ENCODE measurements at places on chromosomes 16 and 17.

DNA sequence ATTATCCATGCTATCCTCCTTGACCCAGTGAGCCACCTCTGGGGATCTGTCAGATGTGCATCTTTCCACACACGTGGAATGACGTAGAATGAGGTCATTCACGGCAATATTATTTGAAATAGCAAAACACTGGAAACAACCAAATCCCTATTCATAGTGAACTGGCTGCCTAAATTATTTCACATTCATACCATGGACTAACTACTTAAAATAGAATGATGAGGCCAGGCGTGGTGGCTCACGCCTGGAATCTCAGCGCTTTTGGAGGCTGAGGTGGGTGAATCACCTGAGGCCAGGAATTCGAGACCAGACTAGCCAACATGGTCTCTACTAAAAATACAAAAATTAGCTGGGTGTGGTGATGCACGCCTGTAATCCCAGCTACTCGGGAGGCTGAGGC, 75.5 kb downstream of the RAP1GAP2 start:
- DNase-seq: no peak

GRCh38 chr17:35345445-35345925, 27.9 kb downstream of the SLFN11 start:
- DNase-seq: no peak

DNA sequence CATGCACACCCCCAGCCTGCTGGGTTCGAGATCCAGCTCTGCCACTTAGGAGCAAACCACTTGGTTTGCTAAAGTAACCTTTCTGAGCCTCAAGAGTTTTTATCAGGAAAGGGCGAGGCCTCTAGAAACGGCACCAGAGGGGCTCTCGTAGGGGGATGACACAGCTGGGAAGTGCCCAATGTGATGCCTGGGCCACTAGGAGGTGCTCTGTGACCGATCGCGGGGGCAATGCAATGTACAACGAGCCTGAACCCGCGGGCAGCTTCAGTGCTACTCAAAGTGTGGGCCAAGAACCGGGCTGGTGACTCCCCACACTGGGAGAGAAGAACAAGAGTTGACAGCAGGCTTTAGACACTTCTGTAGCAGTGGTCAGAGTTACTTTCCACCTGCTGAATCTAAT, 9.4 kb downstream of the C16orf89 start:
- peak; percentile 68 for DNase-seq

GRCh38 chr17:66353937-66354401, 51.6 kb downstream of the PRKCA start:
- DNase-seq: no peak

DNA sequence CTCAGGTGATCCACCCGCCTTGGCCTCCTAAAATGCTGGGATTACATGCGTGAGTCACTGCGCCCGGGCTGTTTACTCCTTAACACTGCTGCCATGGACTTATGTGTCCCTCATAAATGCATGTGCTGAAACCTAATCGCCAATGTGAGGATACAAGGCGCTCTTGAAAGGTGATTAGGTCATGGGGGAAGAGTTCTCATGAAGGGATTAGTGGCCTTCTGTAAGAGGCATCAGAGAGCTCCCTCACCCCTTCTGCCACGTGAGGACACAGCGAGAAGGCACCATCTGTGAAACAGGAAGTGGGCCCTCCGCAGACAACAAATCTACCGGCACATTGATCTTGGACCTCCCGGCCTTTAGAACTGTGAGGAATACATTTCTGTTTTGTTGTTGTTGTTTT, 19.1 kb downstream of the ITPRIPL2 start:
- DNase-seq: no peak

- DNase-seq: no peak
Measured at GRCh38 chr17:71302721-71303549, 817.9 kb upstream of the SOX9 start.

DNA sequence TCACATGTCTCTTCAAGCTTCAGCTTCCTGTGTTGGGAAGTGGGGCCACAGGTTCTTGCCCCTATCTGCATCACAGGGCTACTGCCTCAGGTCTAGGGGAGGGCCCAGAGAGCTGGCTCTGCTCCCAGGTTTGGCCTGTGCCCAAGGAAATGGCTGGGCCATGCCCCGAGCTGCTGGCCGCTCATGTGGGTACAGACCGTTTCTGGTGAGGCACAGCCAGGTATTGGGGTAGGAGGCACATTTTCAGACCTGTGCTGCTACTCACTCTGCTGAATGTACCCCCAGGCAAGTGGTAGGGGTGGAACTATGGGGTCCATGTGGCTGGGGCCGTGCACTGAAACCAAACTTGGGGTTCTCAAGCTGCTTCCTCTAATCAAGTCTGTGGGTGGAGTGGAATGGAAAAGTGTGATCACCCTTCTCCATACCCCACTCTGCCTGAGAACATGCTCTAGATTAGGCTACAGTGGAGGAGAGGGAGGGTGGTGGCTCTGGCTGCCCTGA, 4.6 kb downstream of the GAS2L2 start:
- DNase-seq: no peak

GRCh38 chr16:77531752-77532151, 96.9 kb upstream of the ADAMTS18 start:
- DNase-seq: no peak

GRCh38 chr17:50605429-50605828, 29.3 kb upstream of the ABCC3 start:
- no peak for DNase-seq

DNA sequence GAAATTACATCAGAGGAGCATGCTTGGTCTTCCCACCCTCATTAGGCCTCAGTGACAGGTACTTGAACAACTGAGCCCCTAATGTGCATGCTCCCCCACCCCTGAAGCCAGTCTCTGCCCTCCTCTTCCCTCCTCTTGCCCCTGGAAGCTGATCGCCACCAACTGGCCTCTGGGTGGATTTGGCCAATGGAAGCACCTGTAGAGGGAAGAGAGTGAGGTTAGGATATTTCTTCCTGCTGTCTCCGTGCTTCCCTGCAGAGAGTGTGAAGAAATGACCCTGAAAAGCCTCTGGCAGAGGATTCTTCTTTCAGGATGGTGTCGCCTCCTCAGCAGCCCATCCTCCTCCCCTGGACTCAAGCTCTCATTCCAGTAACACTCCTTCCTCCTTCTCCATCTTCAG, 5.9 kb upstream of the CBLN1 start:
- DNase-seq: no peak

DNA sequence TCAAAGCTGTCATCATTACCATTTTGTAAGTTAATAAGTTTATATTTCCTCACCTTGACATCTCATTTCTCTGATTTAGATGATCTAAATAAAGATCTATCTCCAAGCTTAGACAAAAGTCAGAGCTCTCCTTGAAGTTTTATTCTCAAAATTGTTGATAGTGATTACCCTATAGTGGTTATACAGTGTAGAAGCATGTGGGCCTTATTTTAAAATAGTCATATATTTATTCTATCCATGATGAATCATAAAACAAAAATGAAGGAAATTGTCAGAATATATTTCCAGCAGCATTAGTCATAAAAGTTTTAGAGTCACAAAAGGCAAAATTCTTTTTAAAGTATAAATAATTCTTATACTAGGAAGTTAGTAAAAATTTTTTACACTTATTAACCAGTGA, 49.0 kb downstream of the RHOT1 start:
- peak; percentile 29 for DNase-seq

DNA sequence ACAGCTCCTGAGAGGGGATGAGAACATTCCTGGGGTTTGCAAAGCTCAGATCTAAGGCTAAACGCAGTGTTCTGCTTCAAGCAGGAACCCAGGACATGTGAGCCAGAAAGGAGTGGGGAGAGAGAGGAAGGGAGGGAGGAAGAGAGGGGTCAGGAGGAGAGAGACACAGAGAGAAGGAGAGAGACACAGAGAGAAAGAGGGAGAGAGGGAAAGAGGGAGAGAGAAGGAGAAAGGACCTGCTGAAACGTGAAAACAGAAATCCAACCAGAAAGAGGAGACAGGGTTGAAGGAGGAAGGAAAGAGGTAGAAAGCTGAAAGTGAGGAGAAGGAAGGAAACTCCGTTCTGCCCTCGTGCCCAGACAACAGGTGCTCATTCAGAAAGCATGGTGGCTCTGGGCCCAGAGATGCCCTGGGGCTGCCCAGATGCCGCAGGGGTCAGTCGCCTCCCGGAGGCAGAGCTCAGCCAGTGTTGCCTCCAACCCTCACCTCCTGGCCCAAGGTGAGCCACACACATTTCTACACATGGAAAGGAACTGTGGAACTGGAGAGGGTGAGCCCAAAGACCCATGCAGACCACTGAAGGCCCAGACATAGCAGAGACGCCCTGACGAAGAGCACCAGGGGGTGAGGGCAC, 49.0 kb upstream of the ENPP7 start:
- no peak for DNase-seq

DNA sequence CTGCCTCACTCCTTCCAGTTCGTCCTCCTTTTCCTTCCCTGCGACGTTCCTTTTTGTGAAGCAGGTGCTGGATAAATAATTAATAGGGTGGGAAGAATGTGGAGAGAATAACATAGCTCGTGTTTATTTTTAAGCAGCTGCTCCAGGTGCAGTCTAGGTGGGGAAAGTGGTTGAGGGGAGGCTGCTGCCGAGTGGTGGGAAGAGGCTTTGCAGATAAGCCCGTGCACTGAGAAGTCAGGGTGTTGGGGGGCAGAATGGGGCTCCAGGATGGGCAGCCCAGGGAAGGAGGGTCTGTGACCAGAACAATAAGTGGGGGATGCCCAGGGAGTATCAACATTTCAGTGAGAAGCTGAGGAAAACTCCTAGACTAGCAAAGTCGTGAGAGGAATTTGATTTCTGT, 300.5 kb downstream of the CPPED1 start:
- no peak for DNase-seq

DNA sequence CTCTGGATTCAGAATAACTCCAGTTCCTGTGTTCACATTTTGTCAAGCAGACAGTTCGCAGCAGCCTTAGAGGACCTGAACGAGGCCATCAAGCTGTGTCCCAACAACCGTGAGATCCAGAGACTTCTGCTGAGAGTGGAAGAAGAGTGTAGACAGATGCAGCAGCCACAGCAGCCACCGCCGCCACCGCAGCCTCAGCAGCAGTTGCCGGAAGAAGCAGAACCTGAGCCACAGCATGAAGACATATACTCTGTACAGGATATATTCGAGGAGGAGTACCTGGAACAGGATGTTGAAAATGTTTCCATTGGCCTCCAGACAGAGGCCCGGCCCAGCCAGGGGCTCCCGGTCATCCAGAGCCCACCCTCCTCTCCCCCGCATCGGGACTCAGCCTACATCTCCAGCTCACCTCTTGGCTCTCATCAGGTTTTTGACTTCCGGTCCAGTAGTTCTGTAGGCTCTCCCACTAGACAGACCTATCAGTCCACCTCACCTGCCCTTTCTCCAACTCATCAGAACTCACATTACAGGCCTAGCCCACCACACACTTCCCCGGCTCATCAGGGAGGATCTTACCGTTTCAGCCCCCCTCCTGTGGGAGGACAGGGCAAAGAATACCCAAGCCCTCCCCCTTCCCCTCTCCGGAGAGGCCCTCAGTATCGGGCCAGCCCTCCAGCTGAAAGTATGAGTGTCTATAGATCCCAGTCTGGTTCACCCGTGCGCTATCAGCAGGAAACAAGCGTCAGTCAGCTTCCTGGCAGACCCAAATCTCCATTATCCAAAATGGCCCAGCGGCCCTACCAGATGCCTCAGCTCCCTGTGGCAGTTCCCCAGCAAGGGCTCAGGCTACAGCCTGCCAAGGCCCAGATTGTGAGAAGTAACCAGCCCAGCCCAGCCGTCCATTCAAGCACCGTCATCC, 25.9 kb downstream of the CYB561 start:
- DNase-seq: no peak

GRCh38 chr17:53607475-53607874, 215.3 kb upstream of the KIF2B start:
- no peak for DNase-seq

DNA sequence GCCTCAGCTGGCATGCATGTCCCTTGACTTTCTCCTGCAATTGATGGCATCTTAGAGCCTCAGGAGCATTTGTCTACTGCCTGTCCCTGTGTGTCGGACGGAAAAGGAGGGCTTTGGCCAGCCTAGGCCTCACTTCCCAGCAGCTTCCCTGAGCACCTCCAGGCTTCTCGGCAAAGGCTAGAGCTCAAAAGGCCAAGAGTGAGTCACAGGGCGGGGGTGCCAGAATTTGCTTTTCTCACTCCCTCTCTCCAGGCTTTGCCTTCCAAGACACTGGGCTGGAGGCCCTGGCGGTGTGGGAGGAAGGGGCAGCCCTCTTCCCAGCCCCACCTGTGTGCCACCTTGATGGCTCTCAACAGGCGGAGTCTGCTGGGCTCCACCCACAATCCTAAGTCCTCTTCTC, 107.3 kb upstream of the MAF start:
- DNase-seq: no peak

DNA sequence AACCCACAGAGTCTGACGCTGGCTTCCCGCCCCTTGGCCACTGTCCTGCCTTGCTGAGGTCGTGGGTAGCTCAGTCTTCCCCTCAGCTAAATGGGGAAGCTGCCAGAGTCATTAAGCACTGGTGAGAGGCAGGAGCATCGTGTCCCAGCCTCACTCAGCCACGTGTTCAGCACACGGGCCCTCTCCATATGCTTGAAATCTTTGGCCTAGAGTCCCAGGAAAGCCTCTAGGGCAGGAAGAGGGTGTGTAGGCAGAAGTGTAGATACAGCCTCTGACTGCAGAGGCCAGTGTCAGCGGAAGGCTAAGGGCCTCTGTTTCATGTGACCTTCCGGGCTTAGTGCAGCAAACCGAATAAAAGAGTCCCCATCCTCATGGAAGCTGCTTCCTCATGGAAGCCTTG, 4.1 kb downstream of the DHODH start:
- DNase-seq: no peak

- DNase-seq: no peak
Measured at GRCh38 chr16:69465881-69466280, 41.5 kb downstream of the CYB5B start.

GRCh38 chr16:84360748-84361147, 7.6 kb upstream of the ATP2C2 start:
- DNase-seq: no peak

GRCh38 chr17:60102632-60103096, 23.9 kb upstream of the HEATR6 start:
- peak; percentile 93 for DNase-seq

DNA sequence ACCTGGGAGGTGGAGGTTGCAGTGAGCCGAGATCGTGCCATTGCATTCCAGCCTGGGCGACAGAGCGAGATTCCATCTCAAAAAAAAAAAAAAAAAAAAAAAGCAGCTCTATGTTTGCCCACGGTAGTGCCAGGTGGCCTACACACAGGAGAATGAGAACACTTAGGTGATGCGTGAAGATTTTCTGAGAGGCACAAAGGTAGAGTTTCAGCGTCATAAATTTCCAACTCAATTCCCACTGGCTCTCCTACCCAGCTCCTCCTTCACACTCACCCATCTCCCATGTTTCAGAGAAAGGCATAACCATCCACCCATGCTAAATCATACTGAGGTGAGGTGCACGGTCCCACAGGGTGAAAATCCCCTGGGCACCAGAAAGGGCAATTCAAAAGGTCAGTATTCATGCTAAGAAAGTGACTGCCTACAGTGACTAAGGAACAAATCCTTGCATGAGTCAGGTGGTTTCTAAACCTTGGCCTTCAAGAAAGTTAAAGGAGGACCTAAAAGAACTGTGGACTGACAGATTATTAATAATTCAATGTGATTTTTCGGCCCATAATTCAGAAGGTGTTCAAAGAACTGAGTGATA, 4.8 kb downstream of the DCAKD start:
- DNase-seq: no peak
